Thyroid gland (tissue), 4 donors: ENCODE measurements at places on chromosomes 1 and 21. TPM values are rescaled to one million over a fixed set of nuclear protein-coding genes. Genes with fewer than 3 reads are reported as not detected.

Gene ZNF496
- 78.6 TPM for total RNA-seq

Gene MAP10
- total RNA-seq: 3.8 TPM

Gene RPE65
- not detected for total RNA-seq

Gene FAM163A
- total RNA-seq: not detected

Gene IFNLR1
- total RNA-seq: 9.3 TPM

Gene CFAP45
- total RNA-seq: not detected

DNA sequence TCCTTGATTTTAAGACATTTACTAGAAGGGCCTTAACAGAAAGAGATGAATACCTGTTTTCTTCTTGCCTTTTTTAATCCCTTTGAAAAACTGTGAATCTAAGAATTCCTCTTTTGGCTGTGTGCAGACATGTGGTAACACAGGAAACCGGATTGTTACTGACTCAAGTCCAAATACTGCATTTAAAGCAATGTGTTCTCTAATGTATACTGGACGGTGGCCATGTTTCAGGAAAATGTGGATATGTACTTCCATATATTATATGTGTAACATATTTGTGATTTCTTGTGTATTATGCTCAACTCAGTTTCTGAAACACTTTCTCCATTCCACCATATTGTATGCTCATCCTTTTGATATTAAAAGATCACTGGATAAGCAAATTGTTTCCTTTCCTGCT is 185.1 kb downstream of the LRRC7 start:
- no peak for DNase-seq
- H3K4me1 ChIP-seq: no peaks in the 10 kb centered on the region
- no peak overlapping the region for H3K27ac ChIP-seq
- no peak overlapping the region for H3K4me3 ChIP-seq
- no peaks in the 10 kb centered on the region for H3K27me3 ChIP-seq

GRCh38 chr1:196678510-196678884 is 26.7 kb downstream of the CFH start:
- no peaks in the 10 kb centered on the region for H3K4me1 ChIP-seq
- H3K4me3 ChIP-seq: no peak overlapping the region
- H3K36me3 ChIP-seq: peaks cover 1% of the 10 kb centered on the region
- no peak for DNase-seq

GRCh38 chr1:85756864-85757263 is 48.6 kb upstream of the ZNHIT6 start:
- H3K36me3 ChIP-seq: no peaks in the 10 kb centered on the region
- H3K4me3 ChIP-seq: no peak overlapping the region
- no peaks in the 10 kb centered on the region for H3K27me3 ChIP-seq
- H3K27ac ChIP-seq: no peak overlapping the region

DNA sequence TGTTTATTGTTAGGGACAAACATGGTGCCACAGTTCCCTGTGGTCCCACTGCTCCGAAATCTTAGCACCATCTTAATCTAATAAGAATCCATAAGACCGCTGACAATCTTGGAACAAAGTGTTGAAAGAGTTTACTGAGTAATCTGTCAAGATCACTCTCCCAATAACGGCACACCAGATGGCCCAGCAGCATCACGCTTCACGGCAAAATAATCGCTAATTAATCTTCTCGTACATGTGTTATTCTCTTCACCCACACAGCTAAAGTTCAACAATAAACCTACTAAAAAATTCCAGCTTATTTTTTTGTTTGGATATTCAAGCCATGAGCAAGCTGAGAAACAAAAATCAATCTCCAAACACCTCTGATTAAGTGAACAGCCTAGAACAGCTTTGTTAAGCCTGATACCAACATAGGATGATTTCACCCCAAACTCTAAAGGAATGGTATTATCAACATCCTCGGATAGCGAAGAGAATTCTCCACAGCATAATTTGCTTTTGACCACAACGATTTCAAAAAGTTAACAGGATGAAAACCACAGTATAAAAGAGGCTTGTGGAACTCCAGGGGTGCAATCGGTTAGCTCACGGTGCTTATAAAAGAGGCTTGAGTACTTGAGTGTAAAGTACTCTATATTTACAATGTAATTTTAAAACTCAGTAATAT is 329.9 kb upstream of the GREM2 start:
- no peaks in the 10 kb centered on the region for H3K27me3 ChIP-seq
- no peak for DNase-seq
- no peak overlapping the region for H3K27ac ChIP-seq
- no peak overlapping the region for H3K4me3 ChIP-seq
- H3K4me1 ChIP-seq: no peaks in the 10 kb centered on the region
- no peaks in the 10 kb centered on the region for H3K36me3 ChIP-seq

GRCh38 chr1:235648407-235648907 is 1.1 kb downstream of the GNG4 start:
- H3K36me3 ChIP-seq: no peaks in the 10 kb centered on the region
- H3K27me3 ChIP-seq: peaks cover 8% of the 10 kb centered on the region
- DNase-seq: peak; percentile 76

DNA sequence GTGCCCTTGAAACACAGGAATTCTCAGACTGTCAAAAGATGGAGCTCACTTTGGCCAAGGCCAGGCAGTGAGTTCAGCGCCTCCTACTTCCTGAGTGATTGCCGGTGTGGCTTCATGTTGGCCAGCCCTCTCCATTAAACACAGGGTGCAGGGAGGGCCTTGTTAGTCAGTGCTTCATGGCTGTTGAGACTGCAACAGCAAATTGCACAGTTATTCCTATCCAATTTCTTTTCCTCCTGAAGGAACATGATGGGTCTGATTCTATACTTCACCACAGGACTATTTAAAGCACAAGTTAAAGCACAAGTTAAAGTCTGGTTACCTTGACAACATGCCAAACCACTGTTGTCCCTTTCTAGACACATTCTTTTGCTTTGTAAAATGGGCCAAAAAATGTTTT is 156.6 kb downstream of the SIPA1L2 start:
- H3K27ac ChIP-seq: no peak overlapping the region
- H3K27me3 ChIP-seq: no peaks in the 10 kb centered on the region
- H3K4me1 ChIP-seq: no peaks in the 10 kb centered on the region
- no peaks in the 10 kb centered on the region for H3K36me3 ChIP-seq
- no peak for DNase-seq
- H3K4me3 ChIP-seq: no peak overlapping the region

DNA sequence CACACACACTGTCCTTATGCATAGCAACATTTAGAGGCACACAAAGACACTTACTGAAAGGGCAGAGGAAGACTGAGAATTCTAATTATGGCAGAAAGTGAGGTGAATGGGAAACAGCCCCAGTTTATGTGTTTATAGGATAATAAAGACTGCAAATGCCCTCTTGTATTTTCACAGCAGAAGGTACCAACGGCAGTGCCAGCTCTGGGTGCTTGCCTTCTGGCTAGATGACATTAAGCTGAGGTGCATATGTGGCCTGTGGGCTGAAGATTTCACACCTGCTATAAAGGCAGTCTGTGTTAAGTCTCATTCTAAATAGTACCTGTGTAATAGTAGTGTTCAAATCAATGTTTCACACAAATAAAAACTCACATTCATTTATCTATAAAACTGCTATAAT is 347.2 kb upstream of the ZRANB2 start:
- H3K27me3 ChIP-seq: no peaks in the 10 kb centered on the region
- no peak for DNase-seq
- no peaks in the 10 kb centered on the region for H3K4me1 ChIP-seq
- H3K4me3 ChIP-seq: no peak overlapping the region
- no peaks in the 10 kb centered on the region for H3K36me3 ChIP-seq

DNA sequence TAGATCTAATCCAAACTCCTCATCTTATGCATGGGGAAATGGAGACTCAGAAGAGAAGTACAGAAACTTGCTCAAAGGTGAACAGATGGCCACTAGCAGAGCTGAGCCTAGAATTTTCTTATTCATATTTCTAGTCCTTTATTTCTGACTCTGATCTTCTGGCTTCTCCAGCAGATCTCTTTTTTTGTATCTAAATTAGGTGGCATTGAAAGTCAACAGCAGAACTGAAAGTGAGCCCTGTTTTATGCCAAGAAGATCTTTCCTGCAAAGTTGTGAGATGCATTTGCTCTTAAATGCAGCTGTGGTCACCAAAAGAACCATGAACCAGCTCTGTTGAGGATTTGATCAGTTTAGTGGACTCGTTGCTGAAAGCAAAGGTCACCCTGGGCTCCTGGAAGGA is 75.5 kb downstream of the KAZN start:
- no peak overlapping the region for H3K4me3 ChIP-seq
- no peak for DNase-seq
- no peak overlapping the region for H3K27ac ChIP-seq
- H3K4me1 ChIP-seq: peaks cover 4% of the 10 kb centered on the region

DNA sequence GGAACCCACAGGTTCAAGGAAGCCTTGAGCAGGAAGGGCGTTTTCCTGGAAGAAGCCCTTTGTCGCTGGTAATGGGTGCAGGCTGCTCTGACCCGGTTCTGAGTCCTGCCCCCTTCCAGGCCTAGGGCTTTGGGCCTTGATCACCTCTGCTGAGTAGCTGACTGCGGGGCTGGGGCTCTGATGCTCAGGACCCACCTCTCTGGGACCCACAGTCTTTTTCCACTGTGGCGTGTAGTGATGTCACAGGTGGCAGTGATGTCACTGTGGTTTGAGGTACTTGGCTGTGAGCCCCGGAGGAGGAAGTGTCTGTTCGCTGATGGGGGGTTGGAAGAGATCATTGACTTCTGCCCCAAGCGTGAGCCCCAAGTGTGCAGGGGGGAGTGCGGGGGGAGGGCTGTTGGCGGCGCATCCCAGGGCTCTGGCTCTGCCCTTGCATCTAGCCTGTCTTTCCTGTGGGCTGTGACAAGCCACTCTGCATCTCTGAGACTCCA is 6.9 kb downstream of the TNFRSF1B start:
- H3K27me3 ChIP-seq: no peaks in the 10 kb centered on the region
- peaks cover 53% of the 10 kb centered on the region for H3K4me1 ChIP-seq
- no peak overlapping the region for H3K4me3 ChIP-seq
- H3K36me3 ChIP-seq: no peaks in the 10 kb centered on the region
- peak overlapping the region; percentile 28 for H3K27ac ChIP-seq

DNA sequence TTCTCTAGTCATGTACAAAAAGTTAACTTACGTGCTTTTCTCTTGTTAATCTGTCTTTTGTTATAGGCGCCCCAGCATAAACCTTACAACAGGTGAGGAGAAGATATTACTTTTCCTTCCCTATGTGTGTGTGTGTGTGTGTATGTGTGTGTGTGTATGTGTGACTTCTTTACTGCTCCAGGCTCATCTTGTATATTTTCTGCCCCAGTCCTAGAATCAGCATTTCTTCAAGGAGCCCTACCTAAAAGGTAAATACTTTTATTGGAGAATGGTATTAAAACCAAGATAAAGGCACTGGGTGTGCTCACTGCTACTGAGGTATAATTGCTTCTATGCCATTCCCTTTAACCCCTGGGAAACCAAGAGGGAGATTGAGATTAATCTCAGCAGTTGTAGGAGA is 129.8 kb downstream of the PLPPR5 start:
- H3K27me3 ChIP-seq: no peaks in the 10 kb centered on the region
- no peaks in the 10 kb centered on the region for H3K36me3 ChIP-seq

GRCh38 chr21:38181096-38181495 is 75.7 kb upstream of the KCNJ15 start:
- no peaks in the 10 kb centered on the region for H3K4me1 ChIP-seq
- no peak for DNase-seq
- no peak overlapping the region for H3K27ac ChIP-seq
- H3K27me3 ChIP-seq: no peaks in the 10 kb centered on the region

GRCh38 chr1:33428661-33429060 is 2.2 kb downstream of the PHC2 start:
- no peaks in the 10 kb centered on the region for H3K27me3 ChIP-seq
- H3K4me1 ChIP-seq: peaks cover 7% of the 10 kb centered on the region
- DNase-seq: no peak
- no peak overlapping the region for H3K27ac ChIP-seq

DNA sequence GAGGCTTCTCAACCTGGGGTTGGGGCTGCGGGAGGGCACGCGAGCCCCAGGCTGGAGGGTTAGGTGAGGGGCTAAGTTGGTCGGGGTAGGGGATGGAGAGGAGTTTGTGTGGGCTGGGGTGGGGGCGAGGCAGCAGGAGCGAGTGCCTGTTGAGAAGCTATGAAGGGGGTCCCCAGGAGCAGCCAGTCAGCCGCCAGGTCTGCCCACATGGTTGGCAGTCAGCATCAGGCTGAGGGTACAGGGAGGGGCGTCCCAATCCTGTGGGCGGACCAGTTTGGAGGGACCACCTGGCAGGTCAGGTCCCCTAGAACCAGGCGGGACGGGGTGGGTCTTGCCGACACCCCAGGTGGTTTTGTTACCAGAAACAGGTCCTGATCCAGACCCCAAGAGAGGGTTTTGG is 400 bp upstream of the TRIM17 start:
- no peaks in the 10 kb centered on the region for H3K36me3 ChIP-seq
- H3K27me3 ChIP-seq: no peaks in the 10 kb centered on the region
- H3K4me3 ChIP-seq: no peak overlapping the region
- peaks cover 7% of the 10 kb centered on the region for H3K4me1 ChIP-seq

- no peak overlapping the region for H3K4me3 ChIP-seq
- H3K27me3 ChIP-seq: no peaks in the 10 kb centered on the region
Measured at GRCh38 chr1:184945678-184946412, 28.5 kb downstream of the NIBAN1 start.

- H3K4me3 ChIP-seq: no peak overlapping the region
- no peaks in the 10 kb centered on the region for H3K36me3 ChIP-seq
- peak; percentile 33 for DNase-seq
- H3K27me3 ChIP-seq: no peaks in the 10 kb centered on the region
Measured at GRCh38 chr21:46598581-46599572, 6.0 kb downstream of the S100B start.

- no peak overlapping the region for H3K4me3 ChIP-seq
- no peak overlapping the region for H3K27ac ChIP-seq
- no peaks in the 10 kb centered on the region for H3K27me3 ChIP-seq
Measured at GRCh38 chr1:230407351-230407750, 18.8 kb downstream of the PGBD5 start.

DNA sequence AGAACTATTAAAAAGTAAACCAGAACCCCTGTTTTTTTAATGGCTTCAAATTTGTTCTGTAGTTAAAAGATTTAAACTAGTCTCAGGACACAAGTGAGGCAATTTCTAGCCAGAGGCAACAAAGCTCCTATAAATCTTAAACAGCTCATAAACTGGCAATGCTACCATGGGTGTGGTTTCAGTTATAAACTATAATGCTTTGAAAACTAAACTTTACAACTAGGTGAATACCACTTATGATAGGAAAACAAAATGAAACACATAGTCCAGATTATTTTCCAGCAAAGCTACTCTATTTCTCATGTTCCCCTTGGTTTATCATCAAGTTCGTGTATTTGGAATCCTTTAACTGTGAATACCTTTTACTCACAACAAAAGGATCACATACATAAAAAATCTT is 282.5 kb downstream of the VAV3 start:
- no peaks in the 10 kb centered on the region for H3K27me3 ChIP-seq
- no peak overlapping the region for H3K27ac ChIP-seq
- H3K36me3 ChIP-seq: no peaks in the 10 kb centered on the region
- H3K4me1 ChIP-seq: no peaks in the 10 kb centered on the region
- H3K4me3 ChIP-seq: no peak overlapping the region
